ENCODE measurements at places on chromosomes 7 and 10.

- DNase-seq = no peak
Observed at GRCh38 chr10:43190289-43190688, 52.0 kb downstream of the CSGALNACT2 start.

DNA sequence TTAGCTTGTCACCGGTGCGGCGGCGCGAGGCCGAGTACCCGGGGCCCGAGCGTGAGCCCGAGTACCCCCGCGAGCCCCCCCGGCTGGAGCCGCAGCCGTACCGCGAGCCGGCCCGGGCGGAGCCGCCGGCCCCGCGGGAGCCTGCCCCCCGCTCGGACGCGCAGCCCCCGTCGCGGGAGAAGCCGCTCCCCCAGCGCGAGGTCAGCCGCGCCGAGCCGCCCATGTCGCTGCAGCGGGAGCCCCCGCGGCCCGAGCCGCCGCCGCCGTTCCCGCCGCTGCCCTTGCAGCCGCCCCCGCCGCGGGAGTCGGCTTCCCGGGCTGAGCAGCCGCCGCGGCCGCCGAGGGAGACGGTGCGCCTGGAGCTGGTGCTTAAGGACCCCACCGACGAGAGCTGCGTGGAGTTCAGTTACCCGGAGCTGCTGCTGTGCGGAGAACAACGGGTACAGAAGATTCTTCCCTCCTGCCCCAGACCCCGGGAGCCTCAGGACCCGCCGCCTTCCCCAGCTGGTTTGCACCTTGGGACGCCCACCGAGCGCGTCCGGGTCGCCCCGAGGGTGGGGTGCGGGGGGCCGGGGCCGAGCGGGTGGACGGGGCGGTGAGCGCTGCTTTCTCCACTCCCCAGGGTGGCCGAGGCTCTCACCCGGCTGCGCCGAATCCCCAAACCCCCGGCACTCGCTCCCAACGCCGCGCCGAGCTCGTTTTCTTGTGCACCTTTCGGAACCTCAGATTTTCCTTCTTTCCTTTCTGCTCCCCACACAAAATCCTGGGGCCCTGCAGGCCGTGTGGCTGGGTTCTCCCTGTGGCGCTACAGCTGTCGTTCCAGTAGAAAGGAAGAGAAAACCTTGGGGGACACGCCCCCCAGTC is 708 bp downstream of the UBN2 start:
- DNase-seq = no peak

- no peak for DNase-seq
Observed at GRCh38 chr10:89829887-89830269, 128.5 kb downstream of the KIF20B start.

GRCh38 chr10:99681553-99681952 is 22.2 kb downstream of the ENTPD7 start:
- DNase-seq = no peak

- DNase-seq = no peak
Observed at GRCh38 chr7:4416396-4417056, 265.6 kb upstream of the FOXK1 start.

Data from T-helper 2 cell (primary cell).